Stimulated activated CD4-positive, alpha-beta T cell treated with anti-CD3 and anti-CD28 coated beads, TNF-alpha, amount 100 ng/mL, for 4 hours (primary cell): ENCODE measurements at places on chromosomes 4 and X.

GRCh38 chrX:17242470-17242869 is 132.5 kb upstream of the NHS start:
- DNase-seq, result no peak

DNA sequence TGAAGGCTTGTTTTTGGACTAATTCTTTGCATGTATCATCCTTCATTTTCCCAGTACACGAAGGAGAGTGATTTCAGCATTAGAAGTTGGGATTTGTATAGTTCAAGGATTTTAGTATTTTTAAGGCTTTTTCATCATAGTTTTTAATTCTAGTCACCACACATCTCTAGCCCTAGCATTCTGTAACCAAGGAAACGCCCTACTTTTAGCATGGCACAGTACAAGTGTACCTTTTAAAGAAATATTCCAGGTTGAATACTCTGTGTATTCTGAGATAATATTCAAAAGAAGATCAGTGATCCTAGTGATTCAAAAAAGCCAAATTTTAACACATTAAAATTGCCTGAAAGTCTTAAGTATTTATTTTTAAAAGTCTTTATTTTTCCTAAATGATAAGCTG is 150.5 kb downstream of the RAP1GDS1 start:
- DNase-seq, result no peak

DNA sequence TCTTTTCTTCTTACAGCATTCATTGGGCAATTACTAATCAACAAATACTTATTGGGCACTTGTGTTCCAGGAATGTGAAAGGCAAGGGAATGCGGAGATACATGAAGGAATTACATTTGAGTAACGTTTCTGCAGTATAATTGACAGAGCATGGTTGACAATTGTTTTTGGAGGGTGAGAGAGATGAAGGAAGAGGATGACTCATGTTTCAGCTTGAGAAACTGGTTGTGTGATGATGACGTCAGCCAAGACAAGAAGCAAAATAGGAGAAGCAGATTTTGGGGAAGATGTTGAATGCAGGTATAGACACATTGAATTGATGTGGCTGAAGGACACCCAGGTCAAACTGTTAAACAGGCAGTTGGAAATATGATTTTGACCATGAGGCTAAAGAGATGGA is 8.0 kb upstream of the CPEB2 start:
- DNase-seq, result no peak

DNA sequence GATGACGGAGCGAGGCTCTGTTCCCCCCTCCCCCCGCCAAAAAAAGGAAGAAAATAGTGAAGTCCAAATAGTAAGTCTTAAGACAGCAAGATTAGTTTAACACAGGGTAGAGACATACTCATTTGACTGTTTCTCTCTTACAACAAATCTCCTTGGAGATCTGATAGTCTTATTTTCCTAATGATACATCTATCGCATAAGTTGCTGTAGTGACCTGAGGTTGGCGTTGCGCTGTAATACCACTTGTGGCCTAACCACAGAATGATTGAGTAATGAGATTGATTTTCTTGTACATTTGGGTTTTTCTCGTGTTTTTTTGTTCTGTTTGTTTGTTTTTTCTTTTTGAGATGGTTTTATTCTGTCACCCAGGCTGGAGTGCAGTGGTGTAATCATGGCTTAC is 27.2 kb downstream of the OCIAD1 start:
- DNase-seq, result no peak

DNA sequence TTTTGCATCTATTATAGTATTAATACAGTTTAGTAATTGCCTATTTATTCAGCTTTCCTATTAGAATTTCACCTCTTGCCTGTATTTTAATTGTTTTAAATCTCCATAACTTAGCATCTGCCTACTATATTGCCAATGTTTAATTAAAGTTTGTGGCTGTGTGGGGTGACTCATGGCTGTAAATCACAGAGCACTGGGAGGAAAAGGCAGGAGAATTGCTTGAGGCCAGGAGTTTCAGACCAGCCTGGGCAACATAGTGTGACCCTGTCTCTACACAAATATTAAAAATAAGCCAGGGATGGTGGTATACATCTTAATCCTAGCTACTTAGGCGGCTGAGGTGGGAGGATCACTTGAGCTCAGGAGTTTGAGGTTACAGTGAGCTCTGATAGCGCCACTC is 14.5 kb upstream of the CCSER1 start:
- DNase-seq, result no peak
